Cardiac muscle cell (in vitro differentiated cells and primary cell): ENCODE measurements at places on chromosomes 6 and 20.
A peak's percentile ranks its signal among the peaks of the same experiment; 100 is the strongest.

DNA sequence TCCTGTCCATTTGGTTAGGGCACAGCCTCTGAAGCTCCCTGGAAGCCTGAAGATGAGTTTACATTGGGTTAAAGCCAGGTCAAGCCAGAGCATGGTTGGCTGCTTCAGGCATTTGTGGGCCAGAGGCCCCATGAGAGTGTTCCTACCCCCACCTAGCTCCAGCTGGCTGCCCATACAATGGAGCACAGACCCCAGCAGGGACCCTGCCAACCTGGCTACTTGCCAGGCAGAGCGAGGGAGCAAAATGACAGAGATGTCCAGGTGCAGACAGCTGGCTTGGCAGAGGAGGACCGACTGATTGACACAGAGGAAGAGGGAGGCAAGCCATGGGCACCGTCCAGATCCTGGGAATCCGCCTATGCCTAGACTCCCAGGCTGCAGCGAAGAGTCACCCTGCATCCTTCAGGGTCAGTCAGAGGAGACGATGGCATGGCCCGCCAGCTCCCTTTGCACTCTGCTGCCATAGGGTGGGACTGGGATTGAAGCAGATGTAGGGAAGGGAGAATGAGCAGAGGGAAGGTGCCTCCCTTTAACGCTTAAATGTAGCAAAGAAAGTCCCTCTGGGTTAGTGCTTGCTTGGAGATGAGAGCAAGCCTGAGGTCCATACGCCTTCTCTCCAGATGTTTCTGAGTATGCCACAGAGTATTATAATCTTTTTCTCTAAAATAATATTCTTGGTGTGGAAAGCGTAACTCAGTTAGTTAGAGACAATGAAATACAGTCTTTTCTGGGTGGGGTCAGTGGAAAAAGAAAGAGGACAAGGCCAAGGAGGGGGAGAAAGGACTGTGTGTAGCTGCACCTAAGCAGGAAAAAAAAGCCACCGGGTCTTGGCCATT lies 77.6 kb upstream of the FYN start:
- no peak for DNase-seq

- no peak for DNase-seq
Measured at GRCh38 chr6:127458222-127458621, 967 bp downstream of the KIAA0408 start.

- DNase-seq, result no peak
Measured at GRCh38 chr20:54688476-54688875, 213.1 kb downstream of the DOK5 start.

- no peak for DNase-seq
Measured at GRCh38 chr6:118403036-118403435, 145.1 kb upstream of the PLN start.

GRCh38 chr6:148629181-148629580 lies 117.6 kb upstream of the UST start:
- no peak for DNase-seq

DNA sequence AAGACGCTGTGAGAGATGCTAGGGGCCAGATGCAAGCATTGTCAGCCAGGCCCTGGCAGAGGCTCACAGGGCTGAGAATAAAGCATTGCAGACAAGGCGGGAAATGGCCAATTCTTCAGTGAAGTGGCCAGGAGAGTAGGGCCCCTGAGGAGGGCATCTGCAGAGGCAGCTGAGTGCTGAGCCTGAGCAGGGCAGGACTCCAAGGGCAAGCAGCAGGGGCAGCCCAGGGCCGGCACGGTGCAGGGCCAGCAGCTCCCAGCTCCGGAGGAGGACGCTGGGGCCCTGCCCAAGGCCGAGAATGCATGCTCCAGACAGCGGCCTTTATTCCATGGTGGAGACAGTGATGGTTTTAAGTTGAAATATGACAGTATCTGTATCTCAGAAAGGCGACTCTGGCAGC lies 305.5 kb downstream of the FOXC1 start:
- DNase-seq, result no peak

DNA sequence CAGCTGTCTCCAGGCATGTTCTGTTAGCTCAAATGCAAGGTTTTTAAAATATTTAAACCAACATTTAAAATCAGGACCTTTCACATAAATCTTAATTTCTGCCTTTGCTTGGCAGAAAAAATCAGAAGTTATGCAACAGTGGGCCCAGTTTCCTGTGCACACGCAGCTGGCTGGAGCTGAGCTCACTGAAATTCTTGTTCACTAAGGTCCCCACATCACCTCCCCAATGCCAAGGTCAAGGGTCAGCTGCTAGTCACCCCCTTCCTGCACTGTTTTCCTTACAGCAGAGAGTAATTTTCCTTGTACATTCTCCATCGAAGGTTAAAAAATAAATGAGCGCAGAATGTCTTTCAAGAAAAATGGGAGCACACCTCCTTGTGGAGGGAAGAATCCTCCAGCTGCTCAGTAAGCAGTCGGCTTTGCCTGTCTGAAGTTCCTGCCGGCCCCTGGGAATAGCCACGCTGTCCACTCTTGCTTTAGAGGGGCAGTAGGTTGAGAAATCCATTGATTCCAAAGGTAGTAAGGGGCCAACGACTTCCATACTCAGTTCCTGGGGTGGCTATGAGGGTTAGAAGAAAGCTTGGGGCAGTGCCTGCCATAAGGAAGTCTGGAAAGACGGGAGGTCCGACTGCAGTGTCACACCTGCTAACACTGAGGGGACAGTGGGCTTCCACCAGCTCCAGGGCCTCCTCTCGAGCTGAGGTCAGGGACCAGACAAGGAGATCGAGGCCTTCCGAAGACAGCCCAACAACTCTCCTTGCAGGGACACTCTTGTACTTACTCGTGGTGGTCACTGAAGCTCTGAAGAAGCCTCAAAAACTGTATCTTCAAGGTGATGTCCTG lies 56.8 kb downstream of the MYH7B start:
- DNase-seq, result peak; percentile 53

- DNase-seq, result peak; percentile 82
Measured at GRCh38 chr6:55694148-55694547, 115.2 kb upstream of the HMGCLL1 start.

DNA sequence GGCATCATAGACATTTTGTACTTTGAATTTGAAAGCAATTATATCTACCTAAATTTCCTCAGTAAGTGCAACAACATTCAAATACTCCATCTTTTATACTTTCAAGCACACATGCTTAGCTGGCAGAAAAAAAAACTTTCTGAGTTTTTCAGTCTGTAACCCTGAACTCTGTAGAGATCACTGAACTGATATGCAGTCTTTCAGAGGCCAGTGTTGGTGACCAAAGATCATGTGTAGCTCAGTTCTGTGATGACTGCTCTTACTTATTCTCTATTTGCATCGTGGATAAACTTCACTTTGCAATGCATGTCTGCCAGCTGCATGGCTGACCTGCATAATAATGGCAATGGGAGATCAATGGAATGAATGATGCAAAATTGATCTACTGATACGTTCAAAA lies 431.3 kb downstream of the FRK start:
- no peak for DNase-seq

GRCh38 chr20:46438156-46438750 lies 31.8 kb upstream of the ELMO2 start:
- peak; percentile 61 for DNase-seq

DNA sequence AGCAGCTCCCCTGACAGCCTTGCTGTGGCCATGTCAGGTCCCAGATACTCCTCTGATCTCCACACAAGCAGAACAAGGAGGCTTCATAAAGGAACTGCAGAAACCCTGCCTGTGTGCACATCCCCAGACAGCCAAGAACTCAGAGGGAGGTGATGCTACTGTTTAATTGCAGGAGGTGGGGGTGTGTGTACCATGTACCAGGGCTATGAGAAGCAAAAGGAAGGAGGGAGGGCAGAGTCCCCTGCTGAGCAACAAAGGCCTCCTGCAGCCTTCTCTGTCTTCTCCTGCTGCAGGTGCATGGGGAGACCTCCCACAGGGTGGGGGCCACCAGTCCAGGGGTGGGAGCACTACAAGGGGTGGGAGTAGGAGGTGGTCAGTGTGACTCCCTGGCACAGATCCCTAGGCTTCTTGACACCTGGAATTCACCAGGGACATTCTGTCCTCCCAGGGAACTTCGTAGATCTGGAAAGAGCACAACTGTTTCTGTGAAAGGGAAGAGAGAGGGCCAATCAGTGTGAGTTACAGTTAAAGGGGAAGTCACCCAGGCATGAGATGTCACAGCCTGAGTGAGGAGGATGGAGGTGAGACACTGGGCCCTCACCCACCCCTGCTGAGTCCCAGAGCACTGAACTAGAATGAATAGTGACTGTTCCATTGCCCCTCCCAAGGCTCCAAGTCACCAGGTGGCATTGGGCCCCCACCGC lies 2.8 kb downstream of the CST2 start:
- DNase-seq, result no peak

DNA sequence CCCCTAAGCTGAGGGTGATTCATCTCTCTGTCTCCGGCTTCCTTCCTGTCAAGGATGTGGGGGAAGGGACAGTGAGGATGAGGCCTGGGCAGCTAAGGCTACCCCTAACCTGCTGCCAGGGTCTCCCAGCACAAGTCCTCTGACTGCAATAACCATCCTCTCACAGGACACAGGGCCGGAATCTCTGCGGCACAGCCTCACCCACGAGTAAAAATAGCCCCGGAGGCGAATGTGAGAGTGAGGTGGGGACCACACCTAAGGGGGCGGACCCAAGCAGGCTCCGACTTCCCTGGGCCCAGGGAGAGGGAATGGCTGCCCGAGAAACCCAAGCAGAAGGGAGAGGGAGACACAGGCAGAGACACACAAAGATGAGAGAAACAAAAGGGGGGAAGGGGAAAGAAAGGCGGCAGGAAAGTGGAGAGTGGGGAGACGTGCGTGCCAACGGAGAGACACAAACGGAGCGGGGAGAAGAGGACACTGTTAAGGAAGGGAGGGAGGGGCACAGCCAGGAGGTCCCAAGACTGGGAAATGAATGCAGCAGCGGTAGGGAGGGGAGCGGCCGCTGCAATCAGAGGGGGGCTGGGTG lies 1.4 kb downstream of the CLIC1 start:
- peak; percentile 64 for DNase-seq

DNA sequence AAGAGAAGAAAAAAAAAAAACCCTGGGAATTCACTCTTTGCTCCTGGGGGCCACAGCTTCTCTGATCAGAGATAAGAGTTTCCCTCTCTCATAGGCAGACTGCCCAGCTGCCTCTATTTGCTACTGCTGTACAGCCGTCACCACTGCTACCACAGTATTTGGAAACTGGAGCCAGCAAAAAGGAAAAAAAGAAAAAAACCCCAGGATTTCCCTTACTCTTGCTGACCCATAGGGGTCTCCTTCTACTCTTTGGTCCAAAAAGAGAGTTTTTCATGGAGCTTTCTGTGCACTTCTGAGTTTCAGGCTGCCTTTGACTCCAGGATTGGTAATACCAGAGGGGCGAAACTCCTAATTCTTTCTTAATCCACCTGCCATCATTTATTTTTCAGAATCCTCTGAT lies 89.7 kb downstream of the MDGA1 start:
- peak; percentile 30 for DNase-seq

GRCh38 chr6:55886185-55886836 lies 10.9 kb upstream of the BMP5 start:
- peak; percentile 35 for DNase-seq

- DNase-seq, result no peak
Measured at GRCh38 chr20:54054516-54054915, 15.9 kb downstream of the BCAS1 start.

GRCh38 chr20:1015181-1015580 lies 13.1 kb upstream of the RSPO4 start:
- no peak for DNase-seq
